Activated B cell treated with CpG ODN at 0.5 μM for 24 hours (primary cell): ENCODE measurements at places on chromosomes 16 and 17.

- no peak for DNase-seq
Measured at GRCh38 chr17:80146121-80147034, 550 bp downstream of the EIF4A3 start.

- no peak for DNase-seq
Measured at GRCh38 chr16:2031081-2031577, 4.4 kb downstream of the NHERF2 start.

DNA sequence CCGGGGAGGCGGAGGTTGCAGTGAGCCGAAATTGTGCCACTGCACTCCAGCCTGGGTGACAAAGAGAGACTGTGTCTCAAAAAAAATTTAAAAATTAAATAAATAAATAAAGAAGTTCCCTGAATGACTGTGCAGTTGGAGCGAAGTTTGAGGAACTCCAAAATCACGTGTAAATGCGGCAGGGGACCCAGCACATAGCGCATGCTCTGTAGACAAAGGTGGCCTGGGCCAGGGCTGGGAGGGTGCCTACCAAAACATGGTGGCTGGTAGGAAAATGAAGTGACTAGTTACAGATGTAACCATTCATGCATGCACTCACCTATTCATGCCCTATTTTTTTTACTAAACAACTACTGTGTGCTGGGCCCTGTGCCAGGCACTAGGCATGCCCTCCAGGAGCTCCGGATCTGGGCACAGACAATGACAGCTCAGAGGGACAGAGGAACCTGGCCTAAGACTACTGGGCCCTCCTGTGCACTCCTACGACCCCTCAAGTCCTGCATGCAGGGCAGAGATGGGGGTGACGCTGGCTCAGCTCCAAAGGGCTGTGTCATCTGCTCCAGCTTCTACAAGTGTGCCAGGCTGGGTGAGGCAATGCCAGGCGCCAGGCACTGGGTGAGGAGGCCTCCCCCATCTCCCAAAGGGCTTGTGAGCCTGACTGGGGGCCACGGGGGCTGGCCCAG, 65.3 kb downstream of the RMI2 start:
- no peak for DNase-seq

- DNase-seq, result no peak
Measured at GRCh38 chr16:17283016-17283415, 187.7 kb downstream of the XYLT1 start.

DNA sequence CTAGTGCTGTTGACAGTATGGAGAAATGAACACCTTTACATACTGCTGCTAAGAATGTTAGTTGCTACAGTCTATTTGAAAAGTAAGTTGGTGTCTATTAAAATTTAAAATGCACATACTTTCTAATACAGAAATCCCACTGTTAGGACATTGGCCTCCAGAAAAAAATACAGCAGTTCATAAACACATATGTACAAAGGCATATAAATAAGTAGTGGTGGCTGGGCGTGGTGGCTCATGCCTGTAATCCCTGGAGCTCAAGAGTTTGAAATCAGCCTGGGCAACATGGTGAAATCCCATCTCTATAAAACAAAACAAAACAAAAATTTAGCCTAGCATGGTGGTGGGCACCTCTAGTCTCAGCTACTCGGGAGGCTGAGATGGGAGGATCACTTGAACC, 13.1 kb downstream of the DCAF7 start:
- DNase-seq, result no peak

- DNase-seq, result no peak
Measured at GRCh38 chr16:79809376-79809775, 208.8 kb upstream of the MAF start.

GRCh38 chr17:70563281-70563820, 394.0 kb downstream of the KCNJ2 start:
- DNase-seq, result no peak

DNA sequence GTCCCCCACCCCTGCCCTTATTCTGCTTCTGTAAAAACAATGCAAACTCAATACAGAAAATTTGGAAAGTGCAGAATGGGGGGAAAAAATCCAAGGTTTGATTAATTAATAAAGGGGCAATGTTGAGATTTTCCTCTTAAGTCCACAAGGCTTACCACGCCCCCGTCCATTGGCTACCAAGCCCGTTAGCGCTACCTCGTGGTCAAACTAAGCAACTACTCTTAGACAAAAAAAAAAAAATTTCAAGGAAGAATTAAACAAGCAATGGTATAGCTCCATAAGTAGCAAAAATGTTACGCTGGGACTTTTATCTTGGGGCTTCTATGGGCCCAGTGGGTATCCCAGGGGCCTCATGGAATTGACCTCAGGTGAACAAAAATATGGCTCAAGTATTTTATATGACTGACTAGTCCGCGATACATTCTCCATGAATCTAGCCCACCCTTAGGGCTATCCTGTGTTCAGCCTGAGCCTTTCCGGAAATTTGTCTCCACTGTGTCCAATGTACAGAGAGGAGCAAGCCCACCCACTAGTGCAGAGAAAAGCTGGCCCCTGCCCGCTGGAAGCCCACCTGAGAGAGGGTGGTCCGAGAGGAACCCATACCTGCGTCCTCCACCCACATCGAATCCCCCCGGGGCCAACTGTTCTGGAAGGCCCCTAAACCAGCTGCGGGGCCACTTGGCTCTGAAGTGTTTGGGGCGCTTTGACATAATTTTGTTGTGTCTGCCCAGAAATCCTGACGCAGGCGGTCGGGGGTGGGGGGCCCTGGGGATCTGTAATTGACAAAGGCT, 19.1 kb upstream of the TEX2 start:
- no peak for DNase-seq
